ENCODE measurements at places on chromosomes 5 and 9.
A peak's percentile ranks its signal among the peaks of the same experiment; 100 is the strongest.

DNA sequence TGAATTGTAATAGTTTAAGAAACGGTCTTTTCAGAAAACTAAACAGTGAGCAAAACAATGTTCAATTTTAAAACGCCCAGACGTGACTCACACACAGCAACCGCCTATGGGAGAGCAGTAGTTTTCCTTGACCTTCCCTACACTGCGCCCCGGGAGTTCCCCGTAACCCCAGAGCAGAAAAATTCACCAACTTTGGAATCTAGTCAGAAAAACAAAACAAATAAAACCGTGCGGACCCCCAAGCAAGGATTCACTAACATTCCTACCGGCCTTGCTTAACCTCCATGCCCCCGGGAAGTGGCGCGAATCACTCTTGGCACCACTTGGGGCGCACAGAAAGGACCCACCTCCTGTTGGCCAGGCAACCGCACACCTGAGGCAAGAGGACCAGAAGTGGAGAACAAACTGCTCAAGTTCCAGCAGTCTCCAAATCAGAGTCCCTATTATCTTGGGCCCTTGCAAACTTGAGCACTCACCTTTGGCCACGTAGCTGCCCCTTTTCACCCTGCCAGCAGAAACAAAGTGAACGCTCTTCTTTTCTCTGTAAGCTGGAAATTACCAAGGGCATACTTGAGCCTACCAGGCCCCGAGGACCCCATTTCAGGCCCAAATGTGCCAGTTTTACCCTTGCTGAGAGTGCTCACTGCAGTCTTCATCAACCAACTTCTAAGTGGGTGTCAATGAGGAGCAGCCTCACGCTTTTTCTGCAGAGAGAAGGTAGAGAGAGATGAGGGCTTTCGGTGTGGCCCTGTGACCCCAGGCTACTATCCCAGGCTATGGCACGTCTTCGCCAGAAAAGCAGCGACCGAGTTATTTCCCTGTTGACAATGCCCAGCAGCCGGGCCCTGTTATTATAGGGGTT is 189.7 kb downstream of the MEF2C start:
- no peak overlapping the region for H3K4me3 ChIP-seq
- H3K27ac ChIP-seq: no peak overlapping the region
- H3K36me3 ChIP-seq: no peaks in the 10 kb centered on the region

DNA sequence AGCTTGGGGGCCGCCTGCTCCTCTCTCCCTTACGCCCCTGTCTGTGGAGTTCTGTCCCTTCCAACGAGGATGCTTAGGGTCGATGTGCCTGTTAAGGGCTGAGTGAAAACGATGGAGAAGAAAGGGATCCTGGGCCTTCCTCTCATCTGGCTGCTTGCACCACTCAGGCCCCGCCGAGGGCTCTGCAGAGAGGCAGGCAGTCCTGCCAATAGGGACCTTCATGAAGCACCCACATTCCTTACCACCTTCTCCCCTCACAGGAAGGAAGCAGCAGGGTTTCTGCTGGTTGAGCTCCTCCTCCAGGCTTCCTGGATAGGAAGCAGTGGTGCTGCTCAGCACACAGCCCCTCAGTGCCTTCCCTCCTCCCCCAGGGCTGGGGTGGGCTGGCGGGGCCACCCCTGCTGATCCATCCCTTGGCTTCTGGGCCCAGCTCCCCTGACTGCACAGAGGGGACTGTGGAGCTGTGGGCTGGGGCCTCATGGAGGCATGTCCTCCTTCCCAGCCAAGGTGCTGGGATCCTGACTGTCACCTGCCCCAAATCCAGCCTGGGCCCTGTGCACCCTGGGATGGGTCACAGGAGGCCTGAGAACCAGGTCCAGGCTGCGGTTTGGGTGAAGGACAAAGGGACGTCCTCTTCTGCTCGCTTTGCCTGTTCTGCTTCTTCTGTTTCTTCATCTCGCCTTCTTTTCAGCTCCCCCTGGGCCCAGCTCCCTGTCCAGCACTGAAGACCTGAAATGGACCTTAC is 50.5 kb downstream of the AHRR start:
- H3K4me1 ChIP-seq: peaks cover 58% of the 10 kb centered on the region
- peak; percentile 24 for DNase-seq
- peak overlapping the region; percentile 45 for H3K4me3 ChIP-seq
- H3K27me3 ChIP-seq: no peaks in the 10 kb centered on the region
- H3K27ac ChIP-seq: peak overlapping the region; percentile 80

DNA sequence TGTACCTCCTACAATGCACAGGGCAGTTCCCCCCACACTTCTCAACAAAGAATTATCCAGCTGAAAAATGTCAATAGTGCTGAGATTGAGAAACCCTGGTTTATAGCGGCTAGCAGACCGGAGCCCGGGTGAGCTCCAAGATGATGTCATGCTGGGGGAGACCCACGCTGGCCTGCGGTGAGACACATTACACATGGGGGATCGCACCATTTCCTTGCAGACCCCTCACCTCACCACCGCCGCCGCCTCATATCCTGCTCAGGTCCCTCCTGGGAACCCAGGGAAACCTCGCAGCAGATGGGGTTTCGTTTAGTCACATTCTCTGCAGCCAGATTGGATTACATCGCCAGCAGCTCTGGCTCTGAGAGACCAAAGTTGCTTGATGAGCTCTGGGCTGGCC is 14.7 kb upstream of the TNC start:
- H3K27ac ChIP-seq: no peak overlapping the region
- H3K4me3 ChIP-seq: no peak overlapping the region
- no peaks in the 10 kb centered on the region for H3K36me3 ChIP-seq
- no peaks in the 10 kb centered on the region for H3K4me1 ChIP-seq
- no peak for DNase-seq

DNA sequence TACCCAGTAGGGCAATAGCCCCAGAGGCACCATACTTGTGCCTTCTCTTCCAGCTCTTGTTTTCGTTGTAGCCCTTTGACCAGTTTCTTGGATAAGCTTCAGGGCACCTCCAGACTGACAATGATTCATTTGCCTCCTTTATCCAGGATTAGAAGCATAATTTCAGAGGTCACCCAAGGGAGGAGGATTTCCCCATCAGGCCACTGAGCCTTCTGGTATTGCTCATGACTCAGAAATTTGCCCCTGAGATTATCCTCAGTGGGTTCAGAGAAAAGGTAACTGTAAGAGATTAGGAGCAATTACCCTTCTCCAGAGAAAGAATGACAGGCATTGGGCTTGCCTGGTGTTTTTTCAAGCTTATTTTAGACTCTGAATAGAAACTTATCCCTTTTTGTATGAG is 147.9 kb downstream of the MSX2 start:
- DNase-seq: no peak
- no peaks in the 10 kb centered on the region for H3K36me3 ChIP-seq
- peaks cover 20% of the 10 kb centered on the region for H3K27me3 ChIP-seq
